IPS DF 6.9 (cell line): ENCODE measurements at places on chromosomes 12 and 14.
A peak's percentile ranks its signal among the peaks of the same experiment; 100 is the strongest.

- no peak for DNase-seq
Observed at GRCh38 chr12:110737532-110737931, 5.2 kb downstream of the PPP1CC start.

DNA sequence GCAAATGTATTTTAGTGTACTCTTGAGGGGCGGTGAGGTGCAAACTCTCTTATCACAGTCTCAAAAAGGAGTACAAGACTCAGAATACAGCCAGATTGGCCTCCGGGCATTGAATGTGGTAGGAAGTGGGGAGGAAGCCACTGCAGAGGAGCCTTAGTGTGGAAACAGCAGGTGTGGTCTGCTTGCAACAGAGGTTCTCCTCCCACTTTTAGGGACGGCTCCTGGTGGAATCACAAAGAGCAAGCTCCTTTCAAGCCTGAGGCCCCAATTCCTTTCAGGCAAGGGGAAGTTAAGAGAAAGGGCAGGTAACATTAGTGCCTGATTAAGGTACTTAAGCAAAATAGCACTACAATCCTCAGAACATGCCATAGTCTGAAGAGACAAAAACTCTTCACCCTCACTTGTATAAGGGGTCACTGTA is 23.7 kb upstream of the SLC2A3 start:
- peak; percentile 81 for DNase-seq

- no peak for DNase-seq
Observed at GRCh38 chr14:91963465-91963864, 16.0 kb upstream of the FBLN5 start.

- no peak for DNase-seq
Observed at GRCh38 chr12:83434600-83434999, 747.9 kb downstream of the TMTC2 start.

DNA sequence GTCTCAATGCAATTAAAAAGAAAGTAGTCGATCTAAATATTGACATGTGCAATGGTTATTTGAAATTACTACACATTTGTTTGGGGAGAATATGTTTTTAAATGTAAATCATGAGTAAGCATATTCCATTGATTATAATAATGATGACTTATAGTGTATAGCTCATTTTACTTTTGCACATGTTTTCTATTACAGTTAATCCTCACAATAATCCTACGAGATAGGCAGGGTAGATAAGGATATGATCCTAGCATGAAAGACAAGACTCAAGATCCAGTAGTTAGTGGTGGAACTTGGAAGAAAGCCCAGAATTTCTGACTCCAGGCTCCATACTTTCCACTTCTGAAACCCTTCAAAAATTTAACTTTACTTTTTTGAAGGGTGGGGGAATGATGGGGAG is 94.0 kb downstream of the NAV3 start:
- no peak for DNase-seq

DNA sequence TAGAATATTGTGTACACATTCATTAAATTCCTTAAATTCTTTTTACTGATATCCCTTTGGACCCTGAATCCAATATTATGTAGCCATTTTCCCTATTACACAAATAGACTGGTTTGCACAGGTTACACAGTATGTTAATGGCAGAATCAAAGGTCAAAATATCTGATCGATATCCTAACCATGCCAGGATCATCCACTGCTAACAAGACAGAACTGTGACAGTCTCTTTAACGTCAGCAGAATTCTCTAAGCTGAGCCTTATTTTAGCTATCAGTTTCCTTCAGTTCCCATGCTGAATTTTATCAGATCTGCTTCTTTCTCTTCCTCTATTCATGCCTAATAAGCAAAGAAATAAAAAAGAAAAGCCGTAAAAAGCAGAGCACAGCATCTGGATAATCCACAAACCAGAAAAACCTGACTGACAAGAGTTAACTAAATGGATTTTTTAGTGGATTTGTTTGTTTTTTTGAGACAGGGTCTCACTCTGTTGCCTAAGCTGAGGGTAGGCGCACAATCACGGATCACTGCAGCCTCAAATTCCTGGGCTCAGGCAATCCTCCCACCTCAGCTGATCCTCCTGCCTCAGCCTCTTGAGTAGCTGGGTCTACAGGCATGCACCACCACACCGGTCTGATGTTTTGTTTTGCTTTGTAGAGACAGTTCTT is 130.4 kb downstream of the PAWR start:
- no peak for DNase-seq

DNA sequence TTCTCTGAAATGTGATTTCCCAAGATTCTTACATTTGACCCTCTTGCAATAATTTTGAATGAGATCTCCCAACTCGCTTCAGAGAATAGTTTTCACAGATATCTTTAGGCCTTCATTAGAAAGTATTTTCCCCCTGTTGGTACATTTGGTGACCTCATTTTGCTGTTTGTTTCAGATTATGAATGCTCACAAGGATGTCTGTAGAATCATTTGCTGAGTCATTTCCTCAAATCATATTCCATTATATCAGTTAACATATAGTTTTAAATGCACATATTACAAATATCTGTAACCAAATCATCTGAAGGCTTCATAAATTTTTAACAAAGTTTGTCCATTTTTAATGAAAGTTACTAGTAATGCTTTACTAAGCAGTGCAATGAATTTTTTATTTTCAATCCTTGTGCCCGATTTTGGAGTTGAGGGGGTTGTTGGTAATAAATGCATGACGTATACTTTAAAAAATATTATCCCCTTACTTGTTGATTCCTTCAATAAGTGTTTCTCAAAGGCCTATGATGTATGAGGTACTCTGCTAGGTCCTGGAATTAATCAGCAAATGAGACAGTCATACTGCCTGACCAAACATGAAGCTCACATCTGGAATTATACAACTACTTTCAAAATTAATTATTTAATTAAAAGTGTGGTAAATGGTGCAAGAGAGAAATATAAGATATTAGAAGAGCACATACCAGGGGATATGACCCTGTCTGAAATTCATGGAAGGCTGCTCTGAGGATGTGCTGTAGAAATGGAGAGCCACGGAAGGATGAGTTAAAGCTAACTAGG is 126.9 kb upstream of the RAP1B start:
- no peak for DNase-seq

DNA sequence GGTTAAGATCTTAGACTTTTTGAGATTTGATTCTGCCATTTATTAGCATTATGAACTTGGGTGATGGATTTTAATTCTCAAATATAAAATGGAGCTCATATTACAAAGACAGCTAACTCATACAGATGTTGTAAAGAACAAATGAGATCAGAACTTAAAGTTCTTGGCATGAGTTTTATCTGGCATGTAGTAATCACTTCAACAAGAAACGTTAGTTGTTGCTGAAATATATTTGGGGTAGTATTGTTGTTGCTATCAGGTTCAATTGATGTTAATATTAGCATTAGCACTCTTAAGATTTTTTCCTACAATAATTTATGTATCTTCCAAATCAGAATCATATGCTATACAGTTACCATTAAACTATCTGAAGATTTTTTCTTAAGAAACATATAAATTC is 71.0 kb downstream of the SLC6A15 start:
- DNase-seq: no peak

DNA sequence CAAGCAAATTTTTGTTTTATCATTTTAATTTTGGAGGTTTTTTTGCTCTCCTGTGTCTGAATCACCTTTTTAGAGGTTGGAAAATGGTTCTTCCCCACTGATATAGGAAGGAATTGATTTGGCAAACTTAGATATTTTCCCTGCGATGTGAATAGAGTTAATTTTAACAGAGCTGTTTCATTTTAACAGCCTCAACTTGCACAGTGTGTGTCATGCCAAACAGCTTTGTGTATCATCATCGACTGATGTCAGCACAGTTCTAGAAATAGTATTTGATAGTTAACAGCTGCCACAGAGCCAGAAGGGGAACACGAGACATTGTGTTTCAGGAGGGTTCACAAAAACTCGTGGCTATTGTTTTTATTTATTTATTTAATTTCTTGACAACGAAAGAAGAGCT is 243.1 kb upstream of the FOXN3 start:
- DNase-seq: no peak

- peak; percentile 35 for DNase-seq
Observed at GRCh38 chr12:50314636-50315312, 31.5 kb upstream of the LIMA1 start.

DNA sequence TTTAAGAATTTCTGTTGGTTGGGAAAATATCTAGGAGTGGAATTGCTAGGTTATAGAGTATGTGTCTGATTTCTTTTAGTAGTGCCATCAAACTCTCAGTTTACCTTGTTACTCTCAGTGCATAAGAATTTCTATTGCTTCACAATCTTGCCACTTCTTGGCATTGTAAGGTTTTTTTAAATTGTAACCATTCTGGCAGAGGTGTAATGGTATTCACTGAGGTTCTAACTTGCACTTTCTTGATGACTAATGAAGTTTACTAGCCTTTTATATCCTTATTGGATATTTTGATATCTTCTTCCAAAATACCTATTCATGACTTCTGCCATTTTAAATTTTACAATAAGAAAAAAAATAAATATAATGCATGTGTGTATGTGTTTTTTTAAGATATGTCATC is 478.0 kb downstream of the NAV3 start:
- DNase-seq: no peak

GRCh38 chr12:129701631-129702101 is 202.2 kb downstream of the TMEM132D start:
- DNase-seq: no peak

GRCh38 chr12:118336123-118336522 is 36.6 kb downstream of the TAOK3 start:
- no peak for DNase-seq

- no peak for DNase-seq
Observed at GRCh38 chr12:57223191-57224165, 6.0 kb upstream of the SHMT2 start.

- no peak for DNase-seq
Observed at GRCh38 chr14:26855077-26855753, 257.4 kb upstream of the NOVA1 start.

- no peak for DNase-seq
Observed at GRCh38 chr12:126667339-126667738, 1599.6 kb upstream of the TMEM132C start.

GRCh38 chr12:54352891-54353874 is 11.1 kb downstream of the GPR84 start:
- no peak for DNase-seq

GRCh38 chr14:104803912-104804410 is 3.1 kb downstream of the ZBTB42 start:
- DNase-seq: no peak

DNA sequence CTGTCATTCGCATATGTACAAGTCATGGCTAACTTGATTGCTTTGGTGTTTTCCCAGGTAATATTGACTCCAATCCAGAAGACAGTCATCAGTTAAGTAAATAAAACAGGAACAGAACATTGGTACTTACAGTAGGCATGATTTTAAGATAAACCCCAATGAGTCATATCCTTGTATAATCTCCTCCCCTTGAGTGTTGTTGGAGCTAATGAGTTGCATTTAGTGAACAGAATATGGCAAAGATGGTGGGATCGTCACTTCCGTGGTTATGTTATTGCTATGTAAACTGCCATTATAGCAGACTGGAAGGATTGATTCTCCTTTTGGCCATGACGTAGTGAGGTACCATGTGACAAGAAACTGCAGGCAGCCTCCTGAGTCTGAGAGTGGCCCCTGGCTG is 102.2 kb downstream of the TMX1 start:
- no peak for DNase-seq

GRCh38 chr12:25123126-25123525 is 71.8 kb downstream of the DNAI7 start:
- DNase-seq: no peak

DNA sequence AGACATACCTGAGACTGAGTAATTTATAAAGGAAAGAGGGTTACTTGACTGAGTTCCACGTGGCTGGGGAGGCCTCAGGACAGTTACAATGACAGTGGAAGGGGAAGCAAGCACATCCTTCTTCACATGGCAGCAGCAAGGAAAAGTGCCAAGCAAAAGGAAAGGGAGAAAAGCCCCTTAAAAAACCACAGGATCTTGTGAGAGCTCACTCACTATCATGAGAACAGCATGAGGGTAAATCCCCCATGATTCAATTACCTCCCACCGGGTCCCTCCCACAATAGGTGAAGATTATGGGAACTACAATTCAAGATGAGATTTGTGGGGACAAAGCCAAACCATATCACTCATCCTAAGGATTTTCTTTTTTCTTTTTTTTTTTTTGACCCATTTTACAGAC is 177.8 kb upstream of the EEA1 start:
- no peak for DNase-seq

- no peak for DNase-seq
Observed at GRCh38 chr14:89485264-89485663, 68.2 kb upstream of the FOXN3 start.

GRCh38 chr12:91672130-91672529 is 473.5 kb downstream of the BTG1 start:
- DNase-seq: no peak

- DNase-seq: no peak
Observed at GRCh38 chr14:60183741-60184140, 18.5 kb upstream of the DHRS7 start.

GRCh38 chr14:81004575-81004974 is 49.2 kb downstream of the TSHR start:
- no peak for DNase-seq

- DNase-seq: no peak
Observed at GRCh38 chr14:32710231-32710671, 228.4 kb upstream of the NPAS3 start.

- no peak for DNase-seq
Observed at GRCh38 chr12:19130224-19131024, 891 bp downstream of the PLEKHA5 start.

GRCh38 chr14:37062191-37062803 is 110.1 kb downstream of the SLC25A21 start:
- DNase-seq: no peak

DNA sequence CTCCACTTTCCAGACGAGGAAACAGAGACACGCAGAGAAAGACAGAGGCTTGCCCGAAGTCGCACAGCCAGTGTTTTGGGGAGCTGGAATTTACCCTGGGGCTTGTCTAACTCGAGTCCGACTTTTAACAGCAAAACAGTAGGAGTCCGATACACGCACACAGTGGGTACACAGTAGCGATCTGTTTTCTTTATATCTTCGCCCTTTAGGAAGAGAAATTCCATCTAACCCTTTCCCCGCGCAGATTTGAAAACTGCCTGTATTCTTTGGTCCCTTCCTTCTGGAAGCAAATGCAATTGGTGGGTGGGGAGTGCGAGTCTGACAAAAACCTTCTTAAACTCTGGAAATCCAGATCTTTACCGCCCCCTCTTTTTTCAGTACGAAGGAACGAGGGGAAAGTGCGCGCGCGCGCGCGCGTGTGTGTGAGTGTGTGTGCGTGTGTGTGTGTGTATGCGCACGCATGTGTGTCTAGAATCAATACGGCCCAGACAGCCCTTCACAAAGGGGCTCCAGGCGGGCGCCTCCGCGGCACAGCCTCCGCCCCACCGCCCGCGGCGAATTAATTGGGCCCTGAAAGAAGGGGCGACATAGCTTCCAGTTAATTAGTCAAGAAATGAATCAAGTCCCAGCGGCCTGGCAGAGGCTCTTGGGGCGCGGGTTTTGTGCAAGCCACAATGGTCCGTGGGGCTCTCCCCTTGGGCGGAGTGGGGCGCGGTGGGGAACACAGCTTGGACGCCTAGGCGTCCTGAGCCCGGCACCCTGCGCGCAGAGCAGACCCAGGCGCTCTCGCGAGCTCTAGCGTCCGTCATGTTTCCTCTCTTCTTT is 14.0 kb upstream of the TBX3 start:
- no peak for DNase-seq

- no peak for DNase-seq
Observed at GRCh38 chr12:84408936-84409335, 503.7 kb downstream of the SLC6A15 start.

GRCh38 chr14:101620031-101620788 is 58.9 kb downstream of the DIO3 start:
- no peak for DNase-seq
